ENCODE measurements at places on chromosomes 1 and 21.

DNA sequence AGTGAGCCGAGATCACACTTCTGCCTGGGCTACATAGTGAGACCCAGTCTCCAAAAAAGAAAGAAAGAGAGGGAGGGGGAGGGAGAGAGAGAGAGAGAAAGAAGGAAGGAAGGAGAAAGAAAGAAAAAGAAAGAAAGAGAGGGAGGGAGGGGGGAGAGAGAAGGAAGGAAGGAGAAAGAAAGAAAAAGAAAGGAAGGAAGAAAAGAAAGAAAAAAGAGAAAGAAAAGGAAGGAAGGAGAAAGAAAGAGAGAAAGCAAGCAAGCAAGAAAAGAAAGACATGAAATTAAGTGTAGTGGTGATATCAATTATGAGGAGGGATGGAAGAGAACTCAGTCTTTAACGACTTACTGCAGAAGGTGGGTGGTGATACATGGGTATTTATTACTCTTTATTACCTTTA lies 38.5 kb downstream of the CA6 start:
- DNase-seq: no peak

- no peak for DNase-seq
Measured at GRCh38 chr1:203101813-203102634, 16.2 kb upstream of the MYOG start.

DNA sequence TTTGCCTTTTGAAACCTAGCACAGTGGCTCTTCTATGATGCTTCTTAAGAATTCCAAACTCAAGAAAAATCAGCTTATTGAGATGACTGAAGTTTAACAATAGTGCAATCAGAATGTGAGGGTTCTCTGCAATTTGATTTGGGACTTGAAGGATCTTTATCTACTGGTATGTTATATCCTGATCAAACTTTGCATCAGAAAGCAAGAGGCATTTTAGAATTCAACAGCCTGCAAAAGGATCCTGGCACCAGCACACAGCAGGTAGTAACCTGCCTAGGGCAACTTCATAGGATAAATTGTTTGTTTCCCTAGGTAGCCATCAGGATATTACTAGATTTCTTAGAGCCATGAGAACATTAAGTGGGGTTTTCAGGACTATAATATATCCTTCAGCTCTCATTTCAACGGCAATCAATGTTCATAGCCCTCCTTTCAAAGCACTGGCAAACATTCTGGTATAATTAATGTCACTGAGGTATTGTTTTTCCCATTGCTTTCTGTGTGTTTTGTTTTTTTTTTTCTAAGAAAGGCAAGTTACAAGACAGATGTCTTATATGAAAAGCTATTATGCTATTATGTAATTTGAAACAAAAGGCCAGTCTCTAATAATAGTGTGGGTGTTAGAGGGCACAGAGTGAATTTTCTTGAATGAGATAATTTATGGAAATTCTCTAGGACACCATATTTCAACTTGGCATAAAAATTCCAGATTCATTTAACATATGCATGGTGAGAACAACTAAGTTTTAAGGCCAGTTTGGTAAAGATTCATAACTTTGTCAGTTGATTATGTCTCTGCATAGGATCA lies 34.5 kb downstream of the NTNG1 start:
- no peak for DNase-seq

- DNase-seq: no peak
Measured at GRCh38 chr1:201296352-201296751, 13.0 kb downstream of the PKP1 start.

DNA sequence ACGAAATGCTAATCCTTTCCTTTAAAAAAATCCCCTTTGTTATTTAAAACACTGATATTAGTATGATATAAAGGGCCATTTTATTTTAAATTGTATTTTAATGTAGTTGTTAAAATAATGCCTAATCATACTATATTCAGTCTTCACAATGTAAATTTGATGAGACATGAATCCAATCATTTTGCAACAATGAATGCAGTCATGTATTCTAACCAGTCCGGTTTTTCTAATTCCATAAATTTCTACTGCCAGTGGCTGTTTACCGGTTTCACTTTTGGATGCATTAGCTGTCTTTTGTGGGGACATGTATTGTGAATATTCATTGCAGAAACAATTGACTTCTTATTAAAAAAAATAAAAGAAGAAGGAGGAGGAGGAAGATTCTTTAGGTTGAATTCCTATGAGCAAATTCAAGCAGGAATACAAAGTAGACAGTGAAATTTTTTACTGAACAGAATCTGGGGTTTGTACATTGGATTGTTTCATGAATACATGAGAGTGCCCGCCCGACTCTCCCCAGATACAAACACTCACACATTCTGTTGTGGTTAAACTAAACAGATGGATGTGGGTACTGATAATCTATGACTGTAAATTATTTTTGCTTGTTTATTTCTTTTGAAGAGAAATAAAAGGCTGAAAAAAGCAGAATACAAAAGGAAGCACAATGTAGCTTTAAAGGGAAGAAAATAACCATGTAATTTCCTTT lies 624.8 kb upstream of the PTBP2 start:
- DNase-seq: no peak

GRCh38 chr1:205541161-205541886 lies 36.9 kb downstream of the CDK18 start:
- DNase-seq: no peak

DNA sequence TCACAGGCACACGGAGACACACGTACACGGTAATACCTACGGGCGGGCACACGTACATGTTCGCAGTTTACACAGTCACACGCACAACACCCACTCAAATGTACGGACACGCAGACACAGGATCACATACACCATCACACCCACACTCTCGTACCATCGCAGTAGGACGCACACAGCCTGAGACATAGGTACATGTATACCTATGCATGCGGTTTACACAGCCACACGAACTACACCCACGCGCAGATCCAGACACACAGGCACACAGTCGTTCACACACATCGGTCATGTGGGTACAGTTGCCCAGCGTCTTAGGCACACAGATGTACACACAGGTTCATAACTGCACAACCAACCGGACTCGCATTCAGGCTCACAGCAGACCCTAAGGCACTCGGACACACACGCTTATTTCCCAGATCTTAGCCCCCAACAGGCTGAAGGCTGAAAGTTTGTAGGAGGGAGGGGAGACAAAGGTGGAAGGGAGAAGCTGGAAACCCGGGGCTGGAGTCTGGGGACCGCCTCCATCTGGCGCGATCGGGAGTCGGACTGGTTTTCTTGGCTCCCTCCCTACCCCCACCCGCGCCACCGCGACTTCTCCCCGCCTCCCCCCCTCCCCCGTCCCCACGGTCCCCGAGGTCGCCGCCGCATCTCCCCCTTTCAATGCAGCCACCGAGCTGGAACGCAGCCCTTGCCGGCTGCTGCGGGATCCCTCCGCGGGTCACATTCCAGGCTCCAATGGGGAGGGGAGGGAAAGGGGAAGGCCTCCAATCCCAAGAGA lies 51.9 kb upstream of the SYNC start:
- no peak for DNase-seq

- no peak for DNase-seq
Measured at GRCh38 chr1:180482425-180483275, 19.7 kb downstream of the ACBD6 start.

GRCh38 chr1:177130451-177130945 lies 34.0 kb downstream of the ASTN1 start:
- DNase-seq: no peak

DNA sequence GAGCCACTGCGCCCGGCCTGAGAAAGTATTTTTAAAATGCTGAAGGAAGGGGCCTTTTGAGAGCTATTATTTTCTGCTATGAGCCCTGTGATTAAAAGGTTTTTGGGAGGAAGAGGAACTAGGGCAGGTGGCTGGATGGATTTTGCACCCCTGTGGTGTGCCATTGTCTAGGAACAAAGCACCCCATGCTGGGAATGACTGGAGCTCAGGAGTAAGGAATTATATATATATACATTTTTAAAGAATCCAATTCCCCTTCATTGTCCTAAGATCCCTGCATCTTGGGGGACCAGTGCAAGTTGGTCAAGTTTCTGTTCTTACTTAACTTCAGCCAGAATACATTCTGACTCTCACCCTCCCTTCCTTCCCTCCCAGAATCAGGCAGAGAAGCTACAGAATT lies 91.6 kb downstream of the ZNF648 start:
- DNase-seq: no peak

GRCh38 chr1:173347282-173347818 lies 129.8 kb upstream of the PRDX6 start:
- DNase-seq: no peak

GRCh38 chr1:167578939-167579521 lies 25.5 kb upstream of the CREG1 start:
- DNase-seq: no peak

DNA sequence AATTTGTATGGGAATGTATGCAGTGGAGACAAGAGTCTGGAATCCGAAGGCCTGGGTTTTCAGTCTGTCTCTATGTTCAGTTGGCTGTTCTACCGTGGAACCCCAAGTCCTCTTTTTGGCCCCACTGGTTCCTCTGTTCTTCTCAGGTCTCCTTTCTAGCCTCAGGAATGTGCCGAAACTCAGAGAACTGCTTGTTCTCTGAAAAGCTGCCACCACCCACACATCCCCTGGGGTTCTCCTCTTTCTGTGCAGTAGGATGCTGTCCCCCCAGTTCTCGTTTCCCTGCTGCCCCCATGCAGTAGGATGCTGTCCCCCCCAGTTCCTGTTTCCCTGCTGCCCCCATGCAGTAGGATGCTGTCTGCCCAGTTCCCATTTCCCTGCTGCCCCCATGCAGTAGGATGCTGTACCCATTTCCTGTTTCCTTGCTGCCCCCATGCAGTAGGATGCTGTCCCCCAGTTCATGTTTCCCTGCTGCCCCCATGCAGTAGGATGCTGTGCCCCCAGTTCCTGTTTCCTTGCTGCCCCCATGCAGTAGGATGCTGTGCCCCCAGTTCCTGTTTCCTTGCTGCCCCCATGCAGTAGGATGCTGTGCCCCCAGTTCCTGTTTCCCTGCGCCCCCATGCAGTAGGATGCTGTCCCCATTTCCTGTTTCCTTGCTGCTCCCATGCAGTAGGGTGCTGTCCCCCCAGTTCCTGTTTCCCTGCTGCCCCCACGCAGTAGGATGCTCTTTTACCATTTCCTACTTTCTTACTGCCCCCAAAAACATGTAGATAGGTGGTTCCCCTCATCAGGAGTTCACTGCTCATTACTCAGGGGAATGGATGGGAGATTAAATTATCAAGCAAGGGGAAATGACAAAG lies 35.3 kb downstream of the OPTC start:
- DNase-seq: no peak

DNA sequence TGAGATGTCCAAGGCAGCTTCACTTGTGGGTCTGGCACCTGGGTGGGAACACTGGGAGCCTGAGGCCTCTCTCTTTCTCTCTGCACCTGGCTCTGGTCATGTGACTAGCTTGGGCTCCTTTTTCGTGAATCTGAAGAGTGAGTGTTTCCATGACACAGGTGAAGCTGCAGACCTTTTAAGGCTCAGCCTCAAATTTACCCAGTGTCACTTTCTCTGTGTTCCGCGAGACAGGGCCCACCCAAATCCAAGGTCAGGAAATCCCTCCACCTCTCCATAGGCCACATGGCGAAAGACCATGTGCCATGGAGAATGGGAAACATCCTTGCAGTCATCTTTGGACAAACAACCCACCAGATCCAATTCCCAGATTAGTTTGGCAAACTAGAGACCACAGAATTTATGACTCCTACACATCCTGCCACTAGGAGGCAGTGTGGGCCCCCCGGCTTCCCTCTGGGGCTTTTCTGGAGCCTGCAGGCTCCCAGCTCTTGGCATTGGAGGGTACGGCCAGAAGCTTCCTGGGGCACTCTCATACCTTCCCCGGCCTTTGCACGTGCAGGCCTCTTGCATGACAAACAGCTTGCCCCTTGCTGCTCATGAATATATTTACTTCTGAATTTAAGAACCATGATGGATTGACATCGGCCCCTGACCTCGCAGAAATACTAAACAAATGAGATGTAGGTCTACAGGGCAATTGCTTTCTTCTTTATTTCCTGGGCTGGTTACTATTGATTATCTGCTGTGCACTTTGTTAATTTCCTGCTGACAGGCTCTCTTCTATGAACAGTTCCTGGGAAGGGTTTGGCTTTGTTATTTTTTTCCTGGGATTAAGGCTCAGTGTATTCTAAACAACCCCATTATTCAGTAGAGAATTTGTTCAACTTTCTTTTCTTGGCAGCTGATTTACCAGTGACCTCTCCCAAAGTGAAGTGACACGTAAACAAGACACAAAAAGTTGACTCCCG lies 180.7 kb downstream of the KAZN start:
- peak; percentile 2 for DNase-seq

DNA sequence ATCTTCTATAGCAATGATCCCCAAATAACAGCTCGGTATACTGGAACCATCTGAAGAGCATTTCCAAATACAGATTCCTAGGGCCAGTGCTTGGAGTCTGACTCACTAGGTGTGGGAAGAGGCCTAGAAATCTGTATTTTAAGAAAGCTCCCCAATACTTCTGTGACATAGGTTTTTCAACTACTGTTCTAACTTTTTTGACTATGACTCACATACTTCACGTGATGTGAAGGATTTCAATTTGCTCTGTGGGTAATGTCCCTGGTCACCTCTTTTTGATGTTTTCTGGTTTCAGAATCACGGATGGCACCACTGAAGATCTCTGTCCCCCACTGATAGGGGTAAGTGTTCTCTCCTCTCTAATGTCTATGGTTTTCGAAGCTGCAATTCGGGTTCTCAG lies 11.0 kb downstream of the ORC1 start:
- DNase-seq: no peak

- no peak for DNase-seq
Measured at GRCh38 chr1:104855550-104855949, 1105.9 kb downstream of the AMY1C start.

DNA sequence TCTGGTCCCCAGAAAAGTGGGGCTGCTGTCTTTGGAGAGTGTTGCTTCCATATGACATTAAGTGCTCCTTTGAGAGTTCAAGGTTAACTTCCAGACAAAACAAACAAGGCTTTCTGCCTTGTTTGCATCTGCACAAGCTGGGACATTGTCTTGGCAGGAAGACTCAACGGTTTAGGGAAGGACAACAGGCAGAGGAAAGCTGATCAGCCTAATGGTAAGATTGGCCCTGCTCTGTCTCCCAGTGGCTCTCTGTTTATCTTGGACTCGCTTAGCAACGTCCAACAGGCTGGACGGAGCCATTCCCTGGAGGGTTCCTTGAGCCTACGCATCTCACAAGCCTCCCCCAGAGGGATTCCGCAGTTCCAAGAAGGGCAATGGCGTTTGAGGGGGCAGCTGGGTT lies 62.2 kb upstream of the SLC44A3 start:
- no peak for DNase-seq

GRCh38 chr1:179440971-179441370 lies 75.2 kb downstream of the AXDND1 start:
- no peak for DNase-seq

GRCh38 chr1:224769452-224770335 lies 153.6 kb downstream of the CNIH3 start:
- no peak for DNase-seq

DNA sequence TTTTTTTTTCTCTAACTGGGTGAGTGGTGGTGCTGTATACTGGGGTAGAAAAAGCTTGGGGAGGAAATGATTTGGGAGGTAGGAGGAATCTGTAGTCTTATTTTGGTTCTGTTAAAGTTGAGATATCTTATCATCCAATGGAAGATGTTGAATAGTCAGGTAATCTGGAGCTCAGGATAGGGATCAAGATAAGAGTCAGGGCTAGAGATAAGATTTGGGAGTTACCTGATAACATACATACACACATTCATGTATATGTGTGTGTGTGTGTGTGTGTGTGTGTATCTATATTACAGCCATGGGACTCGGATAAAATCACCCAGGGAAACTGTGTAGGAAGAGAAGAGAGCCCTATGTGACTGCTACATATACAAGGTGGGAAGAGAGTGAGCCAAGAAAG lies 8.1 kb downstream of the PCAT6 start:
- no peak for DNase-seq

Measured in stimulated activated CD4-positive, alpha-beta T cell treated with anti-CD3 and anti-CD28 coated beads, Interleukin-12 subunit alpha, Interleukin-12 subunit beta, amount 100 ng/mL, for 24 hours (primary cell).